ENCODE measurements at places on chromosomes 4 and X. TPM values are rescaled to one million over a fixed set of nuclear protein-coding genes. Genes with fewer than 3 reads are reported as not detected.

CLDN34 gene
- total RNA-seq: not detected

GRCh38 chrX:45758738-45759397, 558.2 kb upstream of the DIPK2B start:
- peak; percentile 47 for DNase-seq

- DNase-seq: no peak
These were observed 122.6 kb upstream of the CXorf66 start for GRCh38 chrX:140087875-140088274.

DNA sequence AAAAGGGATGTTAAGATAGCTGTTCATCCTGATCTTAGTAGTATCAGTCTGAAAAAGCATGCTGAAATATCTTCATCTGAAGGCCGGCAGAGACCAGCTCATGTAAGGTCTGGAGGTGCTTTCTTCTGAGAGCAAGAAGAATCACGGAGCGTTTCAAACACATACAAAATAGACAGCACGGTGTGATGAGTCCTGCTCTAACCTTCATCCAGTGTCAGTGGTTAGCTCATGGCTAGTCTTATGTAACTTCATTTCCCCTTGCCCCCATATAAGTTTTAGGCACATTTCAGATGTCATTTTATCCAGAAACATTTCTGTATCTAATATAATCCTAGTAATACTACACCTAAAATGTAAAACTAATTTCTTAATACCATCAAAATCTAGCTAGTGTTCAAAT, 27.8 kb downstream of the ADD1 start:
- no peak for DNase-seq

GRCh38 chrX:38473701-38474100, 87.6 kb upstream of the TSPAN7 start:
- DNase-seq: no peak

GRCh38 chrX:135494453-135494852, 26.0 kb upstream of the INTS6L start:
- DNase-seq: no peak
